Mesothelial cell of epicardium (in vitro differentiated cells): ENCODE measurements at places on chromosomes 7 and 10. TPM values are rescaled to one million over a fixed set of nuclear protein-coding genes. Genes with fewer than 3 reads are reported as not detected.

Gene CXCL12
- 42.4 to 48.4 TPM (median 45.8 TPM) in 3 replicates for total RNA-seq

Gene PPP1R9A
- total RNA-seq: 37.6 to 39.3 TPM (median 38.8 TPM) in 3 replicates

Gene SPAM1
- not detected in 3 replicates for total RNA-seq

Gene FGFBP3
- total RNA-seq: 3.5 to 3.7 TPM (median 3.6 TPM) in 3 replicates

Gene IGF2BP3
- 84.3 to 91.3 TPM (median 89.1 TPM) in 3 replicates for total RNA-seq

Gene CYP3A7
- total RNA-seq: 0.33 TPM in 1 of 3 replicates, not detected in the others

Gene ZNF37A
- total RNA-seq: 24.2 to 24.9 TPM (median 24.8 TPM) in 3 replicates

- DNase-seq: no peak
Observed at GRCh38 chr10:32600317-32600716, 154.4 kb downstream of the CCDC7 start.

DNA sequence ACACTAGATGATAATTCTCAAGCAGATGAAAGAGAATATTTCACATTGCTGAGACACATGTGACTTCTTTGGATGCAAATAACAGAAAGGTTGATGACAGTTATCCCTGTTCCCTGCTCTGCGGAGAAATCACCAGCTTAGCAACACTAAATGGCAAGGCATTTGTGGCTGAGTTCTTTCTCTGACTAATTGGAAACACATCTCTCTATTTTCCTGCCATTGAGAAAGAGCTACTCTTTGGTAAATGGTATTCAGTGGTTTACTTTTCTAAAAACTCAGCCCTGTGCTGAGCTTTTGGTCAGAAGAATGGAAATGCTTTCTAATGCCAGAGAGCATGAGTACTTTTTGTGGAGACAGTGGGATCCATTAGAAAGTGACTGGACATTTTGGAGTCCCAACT, 771.4 kb downstream of the LRMDA start:
- no peak for DNase-seq

GRCh38 chr7:69564454-69565417, 33.5 kb upstream of the AUTS2 start:
- peak; percentile 35 for DNase-seq

DNA sequence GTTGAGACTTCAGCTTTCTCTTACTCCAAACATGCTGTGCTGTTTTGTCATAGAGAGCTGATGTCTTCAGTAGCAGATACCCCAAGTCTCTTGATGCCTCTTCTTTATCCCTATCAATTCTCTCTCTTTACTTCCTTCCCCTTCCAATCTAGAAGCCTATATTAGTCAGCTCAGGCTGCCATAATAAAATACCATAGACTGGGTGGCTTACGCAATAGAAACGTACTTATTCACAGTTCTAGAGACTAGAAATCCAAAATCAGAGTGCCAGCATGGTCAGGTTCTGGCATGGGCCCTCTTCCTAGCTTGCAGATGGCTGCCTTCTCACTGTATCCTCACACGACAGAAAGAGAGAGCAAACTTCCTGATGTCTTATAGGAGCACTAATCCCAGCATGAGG, 9.0 kb upstream of the GARS1 start:
- no peak for DNase-seq

- no peak for DNase-seq
Observed at GRCh38 chr10:111732166-111732785, 451.3 kb downstream of the GPAM start.

DNA sequence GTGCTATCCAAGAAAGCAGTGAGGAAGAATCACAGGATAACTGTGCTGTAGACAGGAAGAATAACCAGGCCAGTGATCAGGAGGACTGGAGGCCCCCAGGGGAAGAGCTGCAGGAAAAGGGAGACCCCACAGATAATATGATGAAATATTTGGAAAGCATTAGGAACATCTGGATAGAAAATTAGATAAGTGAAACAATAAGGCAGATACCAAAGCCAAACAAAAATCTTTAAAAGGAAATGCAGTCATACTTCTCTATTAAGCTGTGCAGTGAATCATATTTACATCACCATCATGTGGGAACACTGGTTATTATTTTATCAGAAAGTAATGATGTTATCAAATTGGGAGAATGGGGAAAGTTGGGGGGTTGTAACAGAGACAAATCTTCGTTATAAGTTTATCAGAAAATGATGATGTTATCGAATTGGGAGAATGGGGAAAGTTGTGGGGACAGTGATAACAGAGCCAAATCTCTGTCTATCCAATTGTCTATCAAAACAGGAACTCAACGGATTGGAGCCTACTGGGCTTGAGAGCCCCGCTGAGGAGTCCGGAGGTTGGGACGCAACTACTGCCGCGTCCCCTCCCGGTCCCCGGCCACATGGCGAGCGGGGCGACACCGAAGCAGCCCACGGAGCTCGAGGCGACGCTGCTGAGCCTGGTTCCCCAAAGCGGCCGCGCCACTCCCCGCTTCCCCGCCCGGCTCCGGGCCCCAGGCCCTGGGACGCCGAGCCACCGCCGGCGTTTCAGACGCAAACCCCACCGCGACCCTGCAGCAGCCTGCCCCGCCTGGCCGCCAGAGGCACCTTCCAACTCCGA, 14.0 kb upstream of the RALA start:
- peak; percentile 55 for DNase-seq

DNA sequence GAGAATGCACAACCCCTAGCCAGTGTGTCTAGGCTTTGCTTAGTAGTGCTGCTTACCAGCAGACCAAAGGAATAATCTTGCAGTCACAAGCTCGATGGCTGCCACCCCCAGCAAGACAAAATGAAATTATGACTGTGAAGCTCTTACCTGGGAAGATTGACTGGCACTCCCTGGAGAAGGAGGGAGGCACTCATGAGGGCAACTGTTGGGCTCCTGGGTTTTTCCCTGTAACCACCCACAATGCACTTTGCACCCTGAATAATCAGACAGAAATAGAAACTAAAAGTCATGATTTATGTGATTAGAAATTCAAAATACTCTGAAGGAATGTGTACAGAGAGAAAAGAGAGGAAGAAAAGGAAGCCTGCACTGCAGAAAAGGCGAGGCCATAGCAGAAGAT, 144.3 kb upstream of the DGKB start:
- no peak for DNase-seq

DNA sequence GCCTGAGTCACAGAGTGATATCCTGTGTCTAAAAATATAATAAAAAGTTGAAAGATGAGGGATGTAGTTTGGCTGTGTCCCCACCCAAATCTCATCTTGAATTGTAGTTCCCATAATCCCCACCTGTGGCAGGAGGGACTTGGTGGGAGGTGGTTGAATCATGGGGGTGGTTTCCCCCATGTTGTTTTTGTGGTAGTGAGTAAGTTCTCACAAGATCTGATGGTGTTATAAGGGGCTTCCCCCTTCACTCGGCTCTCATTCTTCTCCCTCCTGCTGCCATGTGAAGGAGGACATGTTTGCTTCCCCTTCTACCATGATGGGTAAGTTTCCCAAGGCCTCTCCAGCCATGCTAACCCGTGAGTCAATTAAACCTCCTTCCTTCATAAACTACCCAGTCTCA, 25.1 kb upstream of the UBE3C start:
- no peak for DNase-seq

- no peak for DNase-seq
Observed at GRCh38 chr10:13839430-13839990, 252.7 kb downstream of the PRPF18 start.

DNA sequence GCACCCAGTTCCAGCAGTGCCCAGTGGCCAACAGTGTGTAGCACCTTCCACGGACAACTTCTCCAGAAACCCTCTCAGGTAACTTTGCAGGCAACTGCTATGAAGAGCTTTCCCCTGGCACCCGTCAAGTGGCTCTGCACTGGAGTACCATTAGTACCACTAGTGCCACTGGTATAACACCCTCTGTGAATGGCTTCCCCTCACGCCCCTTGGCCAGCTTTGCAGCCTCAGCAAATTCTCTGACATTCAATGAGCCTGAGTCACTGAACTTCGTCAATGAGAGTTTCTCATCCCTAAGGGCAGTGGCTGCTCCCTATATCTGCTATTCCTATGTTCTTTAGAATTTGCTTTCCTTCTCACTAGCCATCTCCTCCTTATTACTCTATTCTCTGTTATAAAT, 7.6 kb upstream of the HERPUD2 start:
- no peak for DNase-seq

DNA sequence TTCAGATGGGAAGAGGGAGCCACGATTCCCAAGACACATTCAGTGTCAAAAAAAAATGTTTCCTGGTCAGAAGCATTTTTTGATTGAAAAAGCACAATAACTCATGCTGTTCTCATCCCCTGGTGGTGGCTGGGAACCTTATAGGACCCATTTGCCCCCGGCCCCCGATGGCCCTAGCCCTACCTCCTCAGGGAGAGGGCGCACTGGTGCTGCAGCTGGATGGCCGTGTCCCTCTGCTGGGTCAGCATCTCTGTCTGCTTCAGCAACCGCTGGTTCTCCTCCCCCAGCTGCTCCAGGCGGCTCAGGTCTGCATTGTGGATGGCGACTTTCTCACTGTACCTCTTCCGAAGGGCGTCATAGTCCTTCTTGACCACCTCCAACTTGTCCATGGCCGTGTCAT, 83.3 kb downstream of the DLG5 start:
- DNase-seq: no peak

- DNase-seq: no peak
Observed at GRCh38 chr7:69786730-69787395, 188.6 kb downstream of the AUTS2 start.

DNA sequence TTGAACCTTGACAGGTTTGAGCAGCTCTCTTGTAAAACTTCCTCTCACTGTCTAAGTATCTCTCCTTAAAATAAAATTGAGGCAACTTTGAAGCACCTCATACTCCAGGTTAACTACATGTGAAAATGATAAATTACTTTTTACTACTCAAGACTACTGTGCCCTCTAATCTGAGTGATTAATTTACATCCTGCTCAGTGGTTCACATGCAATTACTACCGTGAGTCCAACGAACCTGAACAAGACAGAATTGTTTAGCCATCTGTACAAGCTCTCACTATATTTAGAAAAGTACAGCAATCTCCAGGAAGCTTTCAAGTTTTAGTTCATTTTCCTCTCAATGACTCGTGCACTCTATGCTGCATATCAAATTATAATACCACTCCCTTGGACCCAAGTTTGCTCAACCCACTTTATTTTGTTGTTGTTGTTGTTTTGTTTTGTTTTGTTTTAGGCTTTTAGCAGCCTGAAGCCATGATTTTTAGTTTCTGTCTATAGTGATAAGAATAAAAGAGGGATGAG, 21.2 kb downstream of the PDE1C start:
- DNase-seq: no peak

DNA sequence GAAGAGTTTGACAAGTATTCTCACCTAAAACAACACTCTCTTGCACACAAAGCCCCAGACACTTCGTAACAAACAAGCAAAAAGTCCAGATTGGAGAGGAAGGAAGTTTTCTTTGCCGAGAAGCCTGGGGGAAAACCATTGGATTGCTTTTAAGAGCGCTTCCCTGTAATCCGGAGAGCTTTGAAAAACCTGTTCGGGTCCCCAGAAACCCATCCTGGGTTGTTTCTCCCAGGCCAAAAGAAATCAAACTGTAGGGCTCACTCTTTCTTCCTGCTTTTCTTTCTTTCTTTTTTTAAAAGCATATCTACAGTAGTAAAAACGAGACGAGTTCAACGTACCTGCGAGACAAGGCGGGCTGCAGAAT, 655 bp downstream of the SP8 start:
- DNase-seq: no peak

DNA sequence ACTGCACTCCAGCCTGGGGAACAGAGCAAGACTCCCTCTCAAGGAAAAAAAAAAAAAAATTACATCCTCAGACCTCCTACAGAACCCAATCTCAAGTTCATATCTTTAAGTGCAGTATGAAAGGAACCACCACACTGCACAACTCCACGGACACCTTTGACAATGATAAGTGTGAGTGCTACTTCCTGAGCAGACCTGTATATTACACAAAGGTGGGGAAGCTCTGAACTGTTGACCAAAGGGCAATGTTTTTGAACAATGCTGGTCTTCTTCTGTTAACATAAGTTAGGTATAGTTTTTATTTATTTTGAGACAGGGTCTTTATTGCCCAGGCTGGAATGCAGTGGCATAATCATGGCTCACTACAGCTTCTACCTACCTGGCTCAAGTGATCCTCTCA, 54.1 kb upstream of the RNF148 start:
- no peak for DNase-seq

DNA sequence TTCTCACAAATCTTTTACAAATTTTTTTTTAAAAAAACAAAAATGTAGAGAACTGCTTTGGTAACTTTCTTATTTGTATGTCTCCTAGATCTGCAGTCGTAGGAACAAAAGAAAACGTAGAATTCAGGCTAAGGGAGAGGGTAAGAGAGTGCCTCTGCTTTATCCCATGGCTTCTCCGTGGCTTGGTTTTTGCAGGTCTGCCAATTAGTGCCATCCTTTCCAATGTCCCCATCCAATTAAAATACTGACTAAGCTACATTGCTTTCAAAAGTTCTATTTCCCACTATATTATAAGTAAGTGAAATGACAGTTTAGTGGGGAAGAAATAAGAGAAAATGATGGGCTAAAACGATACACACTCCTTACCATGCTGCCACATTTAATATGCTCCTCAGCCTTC, 209.3 kb downstream of the CRPPA start:
- no peak for DNase-seq

GRCh38 chr7:39102234-39102633, 124.5 kb downstream of the POU6F2 start:
- DNase-seq: no peak
